ENCODE measurements at places on chromosomes 2 and 18.

DNA sequence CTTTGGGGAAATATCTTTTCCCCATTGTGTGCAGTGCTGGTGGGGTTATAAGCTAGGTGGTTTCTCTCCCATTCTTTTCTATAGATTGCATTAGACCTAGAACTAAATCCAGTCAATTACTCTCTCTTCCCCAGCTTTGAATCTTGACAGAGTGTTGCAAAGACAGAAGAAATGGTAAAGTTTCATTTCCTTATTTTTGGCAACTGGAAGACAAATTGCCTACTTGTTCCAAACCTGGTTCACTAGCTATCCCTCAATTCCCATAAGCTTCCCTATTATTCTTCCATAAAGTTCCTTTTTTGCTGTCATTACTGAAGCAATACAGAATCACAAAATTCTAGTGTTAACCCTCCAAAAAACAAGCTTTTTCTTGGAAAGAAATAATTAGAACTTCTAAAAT, 94.0 kb upstream of the ITGA4 start:
- no peak for DNase-seq

DNA sequence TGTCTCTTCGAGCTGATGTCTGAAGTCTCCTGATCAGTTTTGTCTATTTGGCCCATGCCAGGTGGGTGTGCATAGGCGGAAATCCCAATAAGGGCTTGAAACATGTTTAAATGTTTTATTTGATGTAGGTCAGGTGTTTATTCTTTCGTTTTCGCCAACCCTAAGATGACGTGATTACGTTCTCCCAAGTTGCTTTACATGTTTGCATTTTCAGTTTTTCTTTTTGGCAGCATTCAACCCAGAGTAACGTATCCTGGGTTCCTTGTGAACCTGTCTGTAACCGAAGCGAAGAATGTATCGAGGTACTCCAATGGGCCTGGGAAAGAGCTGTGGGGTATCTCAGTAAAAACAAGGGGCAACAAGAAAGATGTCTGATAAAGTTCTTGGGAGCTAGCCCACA, 3.1 kb downstream of the ALPK2 start:
- DNase-seq: no peak

- DNase-seq: no peak
These were observed 4.2 kb upstream of the CTDSP1 start for GRCh38 chr2:218395456-218395825.

DNA sequence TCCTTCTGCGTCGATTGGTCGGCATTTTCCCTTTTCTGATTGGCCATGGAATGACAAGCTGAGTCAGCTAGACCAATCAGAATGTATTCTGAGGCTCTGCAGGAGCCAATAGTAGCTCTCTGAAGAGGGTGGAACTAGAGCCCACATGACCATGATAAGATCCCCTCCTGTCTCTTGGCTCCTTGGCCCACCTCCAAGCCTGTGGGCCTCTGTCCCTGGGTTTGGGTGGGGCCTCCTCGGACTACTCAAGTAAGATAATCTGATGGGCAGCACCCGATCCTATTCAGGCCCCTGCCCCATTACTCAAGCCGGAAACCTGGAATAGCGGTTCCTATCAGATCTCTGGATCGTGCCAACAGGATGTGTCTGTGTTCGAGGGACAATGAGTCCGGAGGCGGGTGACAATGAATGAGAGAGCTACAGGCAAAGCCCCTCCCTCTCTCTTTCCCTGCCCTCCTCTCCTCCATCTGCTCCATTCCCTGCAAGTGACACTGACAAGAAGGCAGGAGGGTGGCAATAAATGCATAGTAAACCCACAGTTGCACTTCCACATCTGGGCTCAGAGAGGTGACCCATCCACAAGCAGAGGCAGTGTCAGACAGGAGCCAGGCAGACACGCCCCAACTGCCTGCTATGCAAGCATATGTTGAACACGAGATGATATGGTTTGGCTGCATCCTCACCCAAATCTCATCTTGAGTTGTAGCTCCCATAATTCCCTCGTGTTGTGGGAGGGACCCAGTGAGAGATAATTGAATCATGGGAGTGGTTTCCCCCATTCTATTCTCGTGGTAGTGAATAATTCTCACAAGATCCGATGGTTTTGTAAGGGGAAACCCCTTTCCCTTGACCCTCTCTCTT, 114.7 kb downstream of the TNS1 start:
- no peak for DNase-seq

- no peak for DNase-seq
These were observed 65.9 kb upstream of the ACTR3 start for GRCh38 chr2:113823716-113824595.

DNA sequence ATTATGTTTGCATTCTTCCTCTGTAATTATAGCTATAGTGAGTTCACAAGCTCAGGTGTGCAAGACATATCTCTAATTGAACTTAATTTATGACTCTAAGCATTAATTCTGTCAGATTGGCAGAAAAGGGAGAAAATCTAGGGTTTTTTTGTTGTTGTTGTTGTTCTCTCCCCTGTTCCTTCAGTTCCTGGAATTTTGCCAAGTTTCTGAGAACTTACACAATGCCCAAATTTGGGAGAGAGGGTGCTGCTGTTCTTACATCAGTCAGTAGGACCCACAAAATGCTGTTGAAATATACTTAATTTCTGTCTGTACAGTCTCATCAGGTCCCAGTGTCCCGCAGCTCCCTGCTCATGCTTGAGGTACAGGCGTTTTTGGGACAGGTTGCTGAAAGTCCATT, 221.8 kb upstream of the RBMS1 start:
- no peak for DNase-seq

DNA sequence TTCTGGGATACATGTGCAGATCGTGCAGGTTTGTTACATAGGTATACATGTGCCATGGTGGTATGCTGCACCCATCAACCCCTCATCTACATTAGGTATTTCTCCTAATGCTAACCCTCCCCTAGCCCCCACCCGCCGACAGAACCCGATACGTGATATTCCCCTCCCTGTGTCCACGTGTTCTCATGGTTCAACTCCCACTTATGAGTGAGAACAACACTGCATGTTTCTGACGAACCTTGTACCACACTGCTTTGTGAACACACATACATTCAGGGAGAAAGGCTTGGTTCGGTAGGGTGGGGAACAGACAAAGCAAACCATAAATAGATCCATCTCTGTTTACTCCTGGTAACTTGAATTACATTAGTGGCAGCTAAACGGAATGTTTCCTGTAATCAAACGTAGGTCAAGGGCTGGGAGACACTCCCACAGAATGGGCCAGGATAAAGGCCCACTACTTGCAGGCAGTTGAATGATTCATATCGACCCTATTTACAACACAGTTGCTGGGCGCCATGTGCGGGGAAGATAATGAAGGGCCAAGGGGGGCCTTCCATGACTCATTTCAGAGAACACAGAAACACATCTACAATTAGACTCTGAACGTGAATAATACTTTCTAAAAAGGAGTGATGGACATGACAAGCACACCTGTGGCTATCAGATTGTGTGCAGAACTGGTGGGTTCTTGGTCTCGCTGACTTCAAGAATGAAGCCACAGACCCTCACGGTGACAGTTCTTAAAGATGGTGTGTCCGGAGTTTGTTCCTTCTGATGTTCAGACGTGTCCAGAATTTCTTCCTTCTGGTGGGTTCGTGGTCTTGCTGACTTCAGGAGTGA, 56.8 kb upstream of the KIDINS220 start:
- DNase-seq: no peak

DNA sequence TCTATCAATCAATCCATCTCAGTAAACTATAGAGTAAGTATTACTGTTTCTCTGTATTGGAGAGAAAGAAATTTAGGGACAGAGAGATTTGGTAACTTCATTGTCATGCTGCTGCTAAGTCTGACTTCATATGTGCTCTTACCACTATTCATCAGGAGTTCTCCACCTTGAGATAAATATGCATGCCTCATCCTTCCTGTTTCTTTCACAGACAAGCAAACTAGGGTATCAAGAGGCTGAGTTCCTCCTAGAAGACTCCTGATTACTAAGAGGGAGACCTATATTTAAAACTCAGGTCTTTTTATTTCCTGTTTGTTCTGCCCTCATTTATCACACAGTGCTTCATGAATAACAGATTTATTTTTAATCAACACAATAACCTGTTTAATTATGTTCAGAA, 34.1 kb downstream of the RIT2 start:
- no peak for DNase-seq

DNA sequence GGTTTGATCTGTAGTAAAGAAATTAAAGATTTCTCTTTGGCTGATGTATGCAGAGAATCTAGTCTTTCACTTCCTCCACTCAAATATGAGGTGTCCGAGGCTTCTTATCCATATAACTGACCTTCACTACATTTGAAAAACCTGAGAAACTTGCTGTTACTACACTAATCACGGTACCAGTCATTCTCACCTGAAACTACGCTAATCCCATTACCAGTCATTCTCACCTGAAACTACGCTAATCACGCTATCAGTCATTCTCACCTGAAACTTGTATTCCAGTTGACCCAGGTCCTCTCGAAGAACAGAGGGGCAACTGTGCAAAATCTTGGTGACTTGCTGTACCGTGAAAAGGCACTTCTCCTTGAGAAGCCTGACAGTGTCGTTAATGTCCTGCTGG, 5.1 kb downstream of the MTERF4 start:
- no peak for DNase-seq

DNA sequence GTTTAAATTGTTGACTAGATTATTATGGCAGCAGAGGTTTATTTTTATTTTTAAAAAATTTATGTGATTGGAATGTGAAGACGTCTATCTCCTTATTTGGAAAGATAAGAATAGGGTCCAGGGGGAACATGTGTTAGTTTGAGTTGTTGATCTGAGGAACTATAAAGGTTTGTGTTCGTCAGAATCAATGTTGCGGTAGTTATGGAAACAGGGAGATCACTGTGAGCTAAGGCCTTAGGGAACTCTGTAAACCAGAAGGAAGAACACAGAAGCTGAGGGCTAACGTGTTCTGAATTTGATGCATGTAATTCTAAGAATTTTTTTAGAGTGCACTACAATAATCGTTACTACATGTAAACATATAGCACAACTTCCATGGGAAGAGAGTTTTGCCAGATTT, 168.5 kb upstream of the ZSWIM2 start:
- DNase-seq: no peak

- no peak for DNase-seq
These were observed 51.0 kb upstream of the ACVR1 start for GRCh38 chr2:157927155-157927554.

DNA sequence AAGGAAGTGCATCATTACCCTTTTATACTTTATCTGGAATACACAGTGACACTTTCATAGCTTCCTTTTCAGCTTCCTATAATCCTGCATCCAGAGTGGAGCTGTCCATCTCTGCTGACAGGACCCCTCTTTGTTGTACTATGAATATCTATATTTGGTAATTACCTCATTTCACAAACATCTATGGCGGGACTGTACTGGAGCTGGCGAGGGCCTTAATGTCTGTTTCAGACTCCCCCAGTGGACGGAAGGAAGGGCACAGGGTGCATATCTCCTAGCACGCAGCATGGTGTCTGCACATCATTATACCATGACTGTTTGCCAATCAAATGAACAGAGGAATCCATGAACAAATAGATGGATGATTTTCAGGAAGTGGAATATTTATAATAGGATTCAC, 142.3 kb downstream of the SOX11 start:
- DNase-seq: no peak

DNA sequence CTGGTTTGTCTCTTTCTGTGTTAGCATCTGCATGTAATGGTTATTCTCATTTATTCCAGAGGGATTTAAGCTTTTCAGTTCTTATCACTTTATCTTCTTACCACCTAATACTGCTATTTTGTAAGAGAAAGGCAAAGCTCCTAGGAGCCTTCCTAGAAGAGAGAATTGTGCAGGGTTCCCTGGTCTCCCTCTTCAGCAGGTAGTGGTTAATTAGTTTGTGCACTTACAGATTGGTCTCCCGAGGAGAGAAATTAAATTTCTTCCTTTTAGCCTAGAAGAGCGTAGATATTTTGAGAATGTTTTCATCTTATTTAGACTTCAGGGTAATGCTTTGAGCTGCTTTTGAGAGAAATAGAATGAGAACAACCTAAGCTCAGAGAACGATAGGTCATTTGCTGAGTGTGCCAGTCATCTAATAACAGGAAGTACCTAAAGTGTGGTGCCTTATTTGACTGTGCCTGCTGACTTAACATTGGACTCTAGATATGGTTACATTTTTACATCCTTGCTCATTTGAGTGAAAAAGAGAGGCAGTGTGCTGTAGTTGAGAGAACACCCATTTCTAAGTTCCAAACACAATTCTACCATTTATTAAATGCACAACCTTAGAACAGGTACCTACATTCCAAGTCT, 651.4 kb downstream of the STK39 start:
- no peak for DNase-seq

DNA sequence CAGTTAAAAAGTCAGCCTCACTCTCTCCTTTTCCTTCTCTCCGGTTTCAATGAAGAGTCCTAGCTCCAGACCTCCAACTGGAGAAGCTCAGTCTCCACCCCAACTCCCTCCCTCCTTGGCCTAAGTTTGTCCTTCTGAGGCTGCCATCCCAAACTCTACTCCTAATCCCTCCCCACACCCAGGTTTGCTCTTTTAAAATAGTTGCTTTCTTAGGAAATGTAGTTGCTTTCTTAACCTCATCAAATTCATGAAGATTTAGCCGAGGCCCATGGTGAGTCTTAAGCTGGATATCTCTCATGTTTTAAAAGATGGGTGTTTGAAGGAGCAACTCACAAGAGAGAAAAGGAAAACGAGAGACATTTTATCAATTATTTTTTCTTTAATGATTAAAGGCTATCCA, 937 bp upstream of the LANCL1 start:
- DNase-seq: no peak

GRCh38 chr2:133192028-133192427, 376.2 kb downstream of the NCKAP5 start:
- no peak for DNase-seq

DNA sequence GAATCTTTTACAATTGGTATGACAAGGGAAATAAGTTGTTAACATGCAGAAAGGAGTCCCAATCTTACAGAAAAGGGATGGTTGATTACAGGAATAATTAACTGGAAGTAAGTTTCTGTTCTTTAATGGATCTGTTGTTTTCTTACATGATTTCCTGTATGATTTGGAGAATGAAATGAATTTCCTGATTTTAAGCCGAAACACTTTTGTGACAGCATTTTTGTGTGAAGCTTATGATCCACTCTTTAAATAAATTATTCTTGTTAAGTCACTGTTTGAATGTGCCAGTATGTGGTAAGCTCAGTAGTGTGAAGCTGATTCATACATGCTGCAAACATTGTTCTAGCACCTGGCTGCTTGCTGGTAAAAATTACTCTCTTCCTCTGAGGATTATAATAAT, 516.2 kb downstream of the DCDC2C start:
- no peak for DNase-seq

- DNase-seq: peak; percentile 39
These were observed at the start of gene SLC25A12 for GRCh38 chr2:171893824-171894611. TSS of gene SLC25A12 (minus strand) at chr2:171894244. CDS start at chr2:171894214, 30 bp downstream.
